T-helper 2 cell (primary cell): ENCODE measurements at places on chromosomes 6 and 20.

DNA sequence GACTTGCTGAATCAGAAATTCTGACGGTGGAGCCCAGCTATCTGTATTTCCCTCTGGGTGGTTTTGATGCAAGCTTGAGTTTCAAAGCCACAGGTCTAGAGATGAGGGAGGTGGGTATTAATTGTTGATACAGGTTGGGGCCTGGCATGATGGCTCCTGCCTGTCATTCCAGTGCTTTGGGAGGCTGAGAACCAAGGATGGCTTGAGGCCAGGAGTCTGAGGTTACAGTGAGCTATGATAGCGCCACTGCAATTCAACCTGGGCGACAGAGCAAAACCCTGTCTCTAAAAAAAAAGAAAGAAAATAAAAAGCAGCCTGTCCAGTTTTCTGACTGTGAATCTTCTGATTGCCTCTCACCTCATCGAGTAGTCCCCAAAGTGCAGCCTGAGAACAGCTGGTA, 184.8 kb upstream of the SASH1 start:
- DNase-seq, result no peak

- no peak for DNase-seq
Measured at GRCh38 chr20:56245761-56246160, 2.8 kb upstream of the MC3R start.

DNA sequence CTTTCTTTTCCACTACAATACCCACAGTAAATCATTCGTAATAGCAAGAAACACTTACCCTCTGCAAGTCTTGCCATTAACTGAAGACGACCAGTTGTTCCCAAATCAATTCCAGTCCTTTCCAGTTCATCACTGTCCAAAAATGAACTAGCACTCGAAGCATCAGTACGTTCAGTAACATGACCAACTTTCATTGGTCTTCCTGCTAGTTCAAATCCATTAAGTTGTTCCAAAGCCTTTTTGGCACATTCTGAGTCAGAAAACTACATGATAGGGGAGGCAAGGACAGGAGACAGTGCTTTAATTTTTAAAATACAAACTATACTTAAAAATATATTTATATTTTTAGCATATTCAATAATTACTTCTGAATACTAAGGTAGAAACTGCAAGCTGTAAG, 14.9 kb downstream of the ROMO1 start:
- no peak for DNase-seq

DNA sequence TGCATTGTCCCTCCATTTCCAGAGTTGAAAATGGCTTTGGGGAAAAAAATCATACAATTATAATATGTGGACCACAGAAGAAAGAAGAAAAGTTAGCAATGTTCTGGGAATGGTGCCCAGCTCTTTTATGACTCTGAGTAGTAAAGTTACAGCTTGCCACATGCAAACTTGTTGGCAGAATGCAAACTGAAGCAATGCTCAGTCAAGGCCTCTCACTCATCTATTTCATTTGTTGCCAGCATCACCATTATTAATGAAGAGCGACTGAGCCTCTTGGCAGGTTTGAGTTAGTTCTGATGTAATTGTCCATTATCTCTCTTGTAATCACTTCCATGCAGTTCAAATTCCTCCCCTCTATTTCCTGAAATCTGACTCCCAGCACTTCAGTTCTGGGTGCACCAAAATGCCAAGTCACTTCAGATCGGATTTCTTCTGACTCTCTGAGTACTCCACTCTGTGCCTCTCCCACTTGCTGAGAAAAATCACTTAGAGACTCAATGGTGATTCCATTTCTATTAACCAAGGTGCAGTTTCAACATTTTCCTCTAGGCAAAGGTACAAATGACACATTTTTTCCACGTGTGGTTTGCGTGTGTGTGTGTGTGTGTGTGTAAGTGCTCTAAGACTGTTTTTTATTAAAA, 154.4 kb upstream of the STMND1 start:
- no peak for DNase-seq

- DNase-seq, result no peak
Measured at GRCh38 chr20:54642864-54643667, 167.7 kb downstream of the DOK5 start.

DNA sequence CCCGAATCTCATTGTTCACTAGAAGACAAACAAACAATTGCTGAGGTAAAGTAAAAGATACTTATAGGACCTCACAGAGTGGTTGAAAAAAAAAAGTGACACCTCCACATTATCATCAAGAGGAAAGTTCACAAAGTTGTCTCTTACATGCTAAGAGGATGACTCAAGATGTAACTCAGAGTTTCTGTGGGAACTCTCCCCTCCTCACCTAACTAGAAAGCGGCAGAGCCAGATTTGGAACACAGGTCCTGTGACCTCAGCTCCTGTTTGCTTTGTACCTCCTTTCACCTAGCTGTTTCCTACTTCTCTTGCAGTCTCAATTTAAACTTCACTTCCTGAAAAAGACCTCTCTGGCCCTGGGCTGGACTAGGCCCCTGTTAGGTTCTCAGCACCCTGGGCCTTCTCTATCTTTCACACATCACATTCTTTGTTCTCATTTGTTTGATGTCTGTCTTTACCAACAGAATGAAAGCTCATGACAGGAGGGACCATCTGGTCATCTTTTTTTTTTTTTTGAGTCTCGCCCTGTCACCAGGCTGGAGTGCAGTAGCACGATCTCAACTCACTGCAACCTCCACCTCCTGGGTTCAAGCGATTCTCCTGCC, 60.8 kb downstream of the CD24 start:
- DNase-seq, result no peak
